ENCODE measurements at places on chromosomes 11 and 22. TPM values are rescaled to one million over a fixed set of nuclear protein-coding genes. Genes with fewer than 3 reads are reported as not detected.

DNA sequence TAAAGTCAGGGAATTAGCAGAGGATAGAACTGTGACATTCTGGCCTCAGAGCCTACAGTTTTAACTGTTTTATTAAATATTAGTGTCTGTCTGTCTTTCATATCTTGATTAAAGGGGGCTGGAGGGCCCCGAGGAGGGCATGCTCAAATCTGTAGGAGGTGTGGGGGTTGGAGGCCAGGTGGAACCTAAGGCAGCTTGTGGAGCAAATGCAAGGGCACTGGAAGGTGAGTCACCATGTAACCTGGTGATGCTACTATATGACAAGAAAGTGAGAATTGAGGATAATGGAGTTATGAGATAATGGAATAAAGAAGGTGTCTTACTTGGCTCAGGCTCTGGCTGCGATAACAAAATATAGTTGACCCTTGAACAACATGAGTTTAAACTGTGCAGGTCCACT lies 27.3 kb upstream of the TMEM86A start:
- DNase-seq = no peak

DNA sequence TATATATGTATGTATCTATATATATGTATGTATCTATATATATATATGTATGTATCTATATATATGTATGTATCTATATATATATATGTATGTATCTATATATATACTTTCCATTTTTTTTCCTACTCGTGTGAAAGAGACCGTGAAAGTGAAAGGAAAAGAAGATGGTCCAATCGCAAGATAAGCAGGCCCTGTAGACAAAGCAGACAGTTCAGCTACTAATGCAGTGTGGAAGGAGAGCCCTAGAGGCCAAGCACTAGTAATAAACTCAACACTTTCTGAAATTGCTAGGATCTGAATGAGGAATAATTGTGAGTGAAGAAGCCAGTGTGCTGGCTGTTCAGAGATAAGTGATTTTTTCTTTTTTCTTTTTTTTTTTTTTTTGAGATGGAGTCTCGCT lies 47.2 kb downstream of the MCHR1 start:
- no peak for DNase-seq

- DNase-seq = no peak
These were observed 115.1 kb upstream of the CRYBB3 start for GRCh38 chr22:25084405-25085107.

- no peak for DNase-seq
These were observed 109.7 kb upstream of the NAV2 start for GRCh38 chr11:19602891-19603290.

DNA sequence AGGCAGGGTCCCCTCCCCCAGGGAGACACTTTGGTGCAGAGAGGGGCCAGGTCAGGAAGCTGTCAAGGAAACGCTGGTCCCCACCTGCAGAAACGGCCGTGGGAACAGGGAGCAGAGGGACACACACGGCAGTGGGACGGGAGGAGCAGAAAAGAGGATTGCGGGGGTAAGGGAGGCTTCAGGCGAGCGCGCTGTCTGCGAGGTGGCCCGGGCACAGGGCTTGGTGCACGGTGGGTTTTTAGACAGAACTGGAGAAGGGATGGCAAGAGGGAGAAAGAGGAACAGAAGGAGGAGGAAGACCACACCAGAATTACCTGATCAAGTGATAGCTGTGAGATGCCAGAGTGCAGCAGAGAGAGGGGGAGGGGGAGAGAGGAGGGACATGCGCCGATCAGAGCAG lies 6.0 kb upstream of the KLHL35 start:
- no peak for DNase-seq

- DNase-seq = no peak
These were observed 24.2 kb upstream of the TMPRSS4 start for GRCh38 chr11:118052581-118053206.

DNA sequence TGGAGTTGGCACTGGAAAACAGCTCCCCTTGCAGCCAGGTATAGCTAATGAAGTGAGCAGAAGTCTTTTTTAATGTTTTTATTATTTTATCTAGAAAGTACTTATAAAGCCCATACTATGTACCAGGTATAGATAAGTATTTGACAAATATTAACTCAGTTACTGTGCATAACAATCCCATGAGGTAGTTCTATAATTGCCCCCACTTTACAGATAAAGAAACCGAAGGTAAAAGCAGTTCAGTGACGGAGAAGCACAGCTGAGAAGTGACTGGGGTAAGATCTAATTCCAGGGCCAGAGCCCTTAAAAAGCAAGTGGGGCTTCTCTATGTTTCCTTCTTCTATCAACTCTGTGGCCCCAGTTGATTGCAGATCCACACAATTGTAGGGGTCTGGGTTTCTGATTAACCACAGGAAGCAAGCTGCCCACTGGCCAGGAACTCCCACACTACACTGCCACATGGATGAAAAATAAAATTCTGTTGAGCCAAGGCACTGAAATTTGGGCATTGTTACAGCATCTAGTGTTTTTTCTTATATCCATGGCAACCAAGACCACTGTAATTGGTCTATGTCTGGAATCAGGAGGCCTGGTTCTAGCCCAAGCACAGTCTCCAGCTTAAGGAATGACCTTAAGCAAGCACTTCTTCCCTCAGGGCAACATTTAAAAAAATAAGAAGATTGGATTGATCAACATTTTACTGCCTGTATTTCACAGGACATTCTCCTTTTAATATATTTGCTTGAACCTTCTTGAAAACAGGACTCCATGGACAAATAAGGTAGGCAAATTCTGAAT lies 55.3 kb upstream of the TEAD1 start:
- no peak for DNase-seq

GRCh38 chr11:75272391-75272790 lies 31.8 kb downstream of the TPBGL start:
- DNase-seq = peak; percentile 14

- DNase-seq = no peak
These were observed 63.4 kb downstream of the LRP5 start for GRCh38 chr11:68375766-68376165.

DNA sequence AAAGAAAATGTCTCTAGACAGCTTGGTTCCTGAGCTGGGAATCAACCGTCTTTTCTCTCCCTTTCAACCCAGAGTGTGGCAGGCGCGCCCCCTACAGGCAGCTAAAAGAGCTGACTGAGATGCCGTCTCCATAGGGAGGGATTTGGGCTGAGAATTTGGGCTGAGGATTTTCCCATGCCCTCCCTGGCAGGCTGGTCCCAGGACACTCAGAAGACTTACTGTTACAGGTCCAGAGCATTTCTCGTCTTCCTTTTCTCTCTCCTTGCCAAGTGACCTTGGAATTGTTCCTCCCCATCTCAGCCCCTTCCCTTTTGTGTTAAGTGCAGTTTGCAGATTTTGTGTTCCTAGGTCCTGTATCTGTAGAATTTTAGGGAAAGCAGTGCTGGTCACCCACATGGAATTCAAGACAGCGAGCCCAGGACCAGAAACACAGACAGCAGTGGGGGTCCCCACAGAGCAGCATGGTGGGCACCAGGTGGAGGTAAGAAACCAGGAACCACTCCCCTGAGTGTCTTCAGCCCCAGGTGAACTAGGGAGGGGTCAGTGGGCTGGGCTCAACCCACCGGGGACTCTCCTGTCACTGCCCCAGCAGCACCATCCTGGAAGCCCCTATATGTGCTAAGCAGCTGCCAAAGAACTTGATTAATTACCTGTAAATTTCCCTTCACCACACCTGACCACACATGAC lies 9.9 kb upstream of the IGLL5 start:
- no peak for DNase-seq

Gene SPDYC
- not detected for total RNA-seq

Measured in omental fat pad (tissue), 4 donors.